ENCODE measurements at places on chromosomes 2 and 18.

- no peak for DNase-seq
Measured at GRCh38 chr2:17951563-17951962, 73.1 kb downstream of the KCNS3 start.

DNA sequence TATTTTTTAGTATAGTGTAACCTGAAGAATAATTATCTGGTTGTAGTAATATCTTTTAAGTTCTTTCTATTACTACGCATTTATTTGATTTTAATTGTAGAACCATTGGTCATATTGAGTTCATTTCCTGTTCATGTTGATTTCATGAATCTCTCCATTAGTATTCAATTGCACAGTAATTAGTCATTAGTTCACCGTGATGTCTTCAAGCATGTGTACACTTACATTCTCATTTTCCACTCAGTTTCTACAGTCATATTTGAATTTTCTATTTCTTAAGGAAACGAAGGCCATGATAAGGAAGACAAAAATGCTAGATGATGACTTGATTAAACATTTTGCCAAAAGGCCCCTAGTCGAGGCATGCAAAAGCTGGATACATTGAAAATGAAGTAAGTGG lies 333.7 kb upstream of the FANCL start:
- no peak for DNase-seq

GRCh38 chr18:40911041-40911440 lies 1044.0 kb upstream of the PIK3C3 start:
- DNase-seq, result no peak

DNA sequence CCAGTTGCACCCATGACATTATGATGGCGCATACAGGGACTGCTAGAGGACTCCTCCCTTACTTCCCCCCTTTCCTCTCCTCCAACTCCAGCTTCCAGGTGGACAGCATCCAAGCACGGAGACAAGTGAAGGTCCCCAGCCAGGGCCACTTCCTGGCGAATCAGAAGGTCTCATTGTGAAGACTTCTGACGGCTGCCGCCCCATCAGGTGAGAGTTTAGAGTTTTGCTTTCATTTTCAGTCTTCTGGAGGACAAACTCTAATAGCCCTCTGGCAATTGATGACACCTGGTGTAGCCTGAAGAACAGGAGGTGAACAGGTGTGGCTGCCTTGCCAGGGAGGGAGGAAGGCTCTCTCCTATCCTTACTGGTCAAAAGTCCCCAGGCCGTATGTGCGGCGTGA lies 77.3 kb upstream of the KCNH7 start:
- DNase-seq, result no peak

GRCh38 chr18:65221115-65221514 lies 529.7 kb upstream of the CDH7 start:
- DNase-seq, result no peak

- DNase-seq, result no peak
Measured at GRCh38 chr18:25651553-25651952, 299.6 kb upstream of the ZNF521 start.

DNA sequence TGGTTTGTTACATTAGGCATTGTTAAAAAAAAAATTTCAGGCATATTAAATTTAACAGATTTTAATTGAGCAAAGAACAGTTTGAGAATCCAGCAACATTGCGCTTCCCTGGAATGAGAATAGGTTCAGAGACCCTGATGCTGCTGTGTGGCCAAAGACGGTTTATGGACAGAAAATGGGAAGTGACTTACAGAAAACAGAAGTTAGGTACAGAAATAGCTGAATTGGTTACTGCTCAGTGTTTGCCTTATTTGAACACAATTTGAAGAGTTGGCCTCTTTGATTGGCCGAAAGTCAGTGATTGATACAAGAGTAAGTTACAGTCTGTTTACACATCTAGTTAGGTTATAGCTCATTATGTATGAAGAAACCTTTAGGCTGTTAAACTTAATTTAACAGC lies 6.0 kb upstream of the NEDD4L start:
- DNase-seq, result no peak

GRCh38 chr2:230410861-230411569 lies 5.0 kb upstream of the SP100 start:
- no peak for DNase-seq

DNA sequence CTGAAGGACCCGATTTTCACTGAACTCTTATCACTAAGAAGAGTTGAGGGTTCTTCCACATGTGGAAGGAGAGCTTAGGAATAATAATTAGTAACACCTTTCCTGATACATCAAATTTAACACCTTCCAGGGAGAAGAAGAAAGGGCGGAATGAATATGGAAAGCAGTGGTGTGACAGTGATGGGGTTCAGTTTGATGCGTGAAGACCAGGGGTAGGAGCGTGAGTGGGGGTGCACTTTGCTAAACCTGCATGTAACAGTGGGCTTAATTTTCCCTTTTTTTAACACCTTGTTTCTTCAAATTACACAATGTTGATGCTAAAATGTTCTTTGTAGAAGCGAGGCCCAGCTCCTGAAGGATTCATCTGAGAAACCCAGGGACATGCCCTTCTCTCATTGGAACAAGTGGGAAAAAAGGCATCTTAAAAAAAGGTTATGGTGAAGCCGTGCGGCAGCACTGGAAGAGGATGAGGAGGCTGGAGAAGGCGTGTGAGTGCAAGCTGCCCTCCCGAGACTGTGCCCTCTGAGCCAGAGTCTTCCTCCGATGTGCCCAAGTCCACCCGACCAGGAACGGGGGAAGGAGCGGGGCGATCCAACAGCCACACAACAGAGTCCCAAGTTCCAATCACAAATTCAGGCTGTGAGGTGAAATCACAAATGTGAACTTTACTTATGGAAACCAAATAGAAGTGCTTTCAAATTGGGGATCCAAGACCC lies 80.8 kb downstream of the MBP start:
- DNase-seq, result no peak

- DNase-seq, result no peak
Measured at GRCh38 chr2:234240917-234241316, 190.4 kb downstream of the SPP2 start.

DNA sequence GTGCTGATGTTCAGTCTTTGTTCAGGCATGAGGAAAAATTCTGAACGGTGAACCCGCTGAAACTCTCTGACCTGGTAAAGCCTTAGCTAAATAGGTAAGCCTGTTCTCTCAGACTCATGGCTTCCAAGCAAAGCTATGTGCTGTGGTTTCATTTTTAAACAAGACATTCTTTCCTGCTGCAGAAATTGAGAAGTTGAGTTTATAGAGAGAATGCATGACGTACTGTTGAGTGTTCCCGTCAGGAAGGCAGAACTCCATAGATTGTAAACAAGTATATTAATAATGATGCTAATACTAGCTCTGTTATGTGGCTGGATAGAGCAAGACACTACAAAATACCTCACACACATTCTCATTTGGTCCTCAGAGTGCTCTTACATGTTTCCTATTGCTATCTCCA lies 424.0 kb upstream of the CRIM1 start:
- no peak for DNase-seq

GRCh38 chr2:163756588-163756987 lies 20.8 kb upstream of the FIGN start:
- DNase-seq, result no peak

DNA sequence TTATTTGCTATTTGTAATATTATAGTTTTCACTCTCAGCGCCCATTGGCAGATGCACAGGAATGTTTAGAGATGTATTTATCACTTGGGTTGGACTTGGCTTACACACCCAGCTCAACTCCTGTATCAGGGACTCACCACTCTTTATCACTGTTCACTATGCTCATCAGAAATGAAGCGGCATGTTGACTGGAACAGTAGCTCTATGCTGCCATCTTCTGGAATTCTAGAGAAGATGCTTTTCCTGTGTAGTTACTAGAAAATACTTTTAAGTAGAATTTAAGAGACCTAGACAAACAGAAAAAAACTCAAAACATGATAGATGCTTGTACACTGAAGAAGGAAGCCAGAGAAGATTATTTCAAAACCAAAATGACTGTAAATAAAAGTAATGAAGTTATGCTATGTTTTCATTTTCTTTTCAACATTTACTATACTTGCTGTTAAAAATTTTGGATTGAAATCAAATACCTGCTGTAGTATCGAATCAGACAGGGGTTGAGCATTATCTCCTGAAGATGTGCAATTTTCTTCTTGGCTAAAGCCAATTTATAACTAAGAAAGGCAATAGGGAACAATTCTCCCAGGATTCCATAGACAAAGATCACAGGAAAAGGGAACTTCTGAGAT lies 47.4 kb upstream of the NXPH2 start:
- no peak for DNase-seq
